ENCODE measurements at places on chromosomes 11 and 22.

- peaks cover 32% of the 10 kb centered on the region for H3K27me3 ChIP-seq
- H3K36me3 ChIP-seq = peaks cover 10% of the 10 kb centered on the region
- peak overlapping the region; percentile 88 for H3K4me3 ChIP-seq
- no peak overlapping the region for H3K27ac ChIP-seq
- DNase-seq = no peak
Measured at GRCh38 chr22:17772249-17772957, 1.9 kb downstream of the BID start.

DNA sequence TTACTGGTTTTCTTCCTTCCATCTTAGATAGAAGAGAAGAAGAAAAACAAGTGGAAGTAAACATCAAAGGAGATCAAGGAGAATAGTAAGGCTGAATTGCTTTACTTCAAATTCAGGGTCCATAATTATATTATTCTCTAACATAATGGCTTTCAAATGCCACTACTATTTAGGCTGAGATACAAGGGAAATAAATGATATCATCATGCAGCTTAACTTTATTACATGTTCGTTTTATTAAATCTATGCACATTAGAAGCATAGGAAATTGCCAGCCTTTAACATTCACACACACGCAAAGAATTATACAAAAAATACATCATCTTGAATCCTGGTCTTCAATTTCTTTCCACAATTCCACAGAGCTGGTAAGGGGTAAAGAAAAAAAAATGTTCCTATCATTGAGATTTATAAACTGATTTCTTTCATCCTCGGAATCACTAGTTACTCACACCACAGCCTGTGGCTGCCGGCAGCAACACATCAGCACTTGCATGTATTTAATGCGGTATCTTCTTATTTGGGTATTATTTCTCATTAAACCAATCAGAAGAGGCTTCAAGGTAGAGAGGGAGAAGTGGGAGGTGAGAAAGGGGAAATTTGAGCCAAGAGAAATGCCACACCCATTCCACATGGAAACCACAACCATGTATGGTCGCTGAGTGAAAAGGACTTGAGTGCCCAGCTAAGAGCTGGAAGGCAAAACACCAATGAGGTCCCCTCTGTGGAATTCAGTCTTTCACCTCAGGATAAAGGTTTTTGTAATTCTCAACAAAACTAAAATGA lies 26.3 kb downstream of the SYTL2 start:
- DNase-seq = no peak
- no peaks in the 10 kb centered on the region for H3K27me3 ChIP-seq
- H3K4me3 ChIP-seq = no peak overlapping the region
- H3K36me3 ChIP-seq = peaks cover 35% of the 10 kb centered on the region
- peaks cover 55% of the 10 kb centered on the region for H3K4me1 ChIP-seq
- no peak overlapping the region for H3K27ac ChIP-seq

DNA sequence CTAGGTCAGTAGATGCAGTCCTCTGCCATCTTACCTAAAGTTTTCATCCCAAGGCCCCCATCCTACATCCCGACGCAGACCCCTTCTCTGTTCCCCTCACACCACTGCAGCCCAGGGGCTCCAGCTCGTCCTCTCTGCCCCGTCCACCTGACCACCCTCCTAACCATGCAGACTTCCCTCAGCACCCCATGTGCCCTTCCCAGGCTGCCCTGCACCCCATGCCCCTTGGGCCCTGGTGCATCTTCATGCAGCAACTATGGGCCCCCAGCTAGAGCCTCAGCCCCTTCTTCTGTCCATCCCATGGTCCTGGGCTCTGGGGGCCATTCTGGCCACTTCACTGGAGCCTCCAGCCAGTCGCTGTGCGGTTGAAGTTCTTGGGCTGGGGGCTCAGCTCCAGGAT lies 2.9 kb downstream of the PRR33 start:
- H3K27ac ChIP-seq = peak overlapping the region; percentile 92
- H3K4me1 ChIP-seq = peaks cover 20% of the 10 kb centered on the region
- DNase-seq = no peak
- H3K4me3 ChIP-seq = peak overlapping the region; percentile 73
- peaks cover 38% of the 10 kb centered on the region for H3K36me3 ChIP-seq

DNA sequence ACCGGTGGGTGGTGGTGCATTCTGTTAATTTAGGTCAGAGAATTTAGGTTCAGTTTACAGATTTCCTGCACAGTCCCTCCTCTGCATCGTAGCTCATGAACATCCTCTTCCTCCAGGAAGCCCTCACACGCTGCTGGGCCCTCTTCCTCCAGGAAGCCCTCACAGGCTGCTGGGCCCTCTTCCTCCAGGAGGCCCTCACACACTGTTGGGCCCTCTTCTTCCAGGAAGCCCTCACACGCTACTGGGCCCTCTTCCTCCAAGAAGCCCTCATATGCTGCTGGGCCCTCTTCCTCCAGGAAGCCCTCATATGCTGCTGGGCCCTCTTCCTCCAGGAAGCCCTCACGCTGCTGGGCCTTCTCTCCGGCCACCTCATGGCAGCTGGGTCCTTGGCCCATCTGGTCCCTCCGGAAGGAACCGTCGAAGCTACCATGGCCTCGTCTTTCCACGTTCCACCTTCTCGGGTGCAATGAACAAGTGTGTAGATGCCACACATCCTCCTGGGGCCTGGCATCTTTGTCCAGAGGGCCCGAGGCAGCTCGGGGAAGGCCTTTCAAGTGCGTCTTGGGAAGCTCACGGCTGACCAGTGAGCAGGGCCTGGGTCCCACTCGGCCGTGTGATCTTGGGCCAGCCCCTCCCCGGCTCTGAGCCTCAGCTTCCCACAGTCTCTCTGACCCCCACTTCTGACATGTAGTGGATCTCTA lies 58.9 kb upstream of the PPARA start:
- no peak overlapping the region for H3K27ac ChIP-seq
- H3K36me3 ChIP-seq = no peaks in the 10 kb centered on the region
- H3K4me1 ChIP-seq = no peaks in the 10 kb centered on the region
- DNase-seq = no peak
- no peaks in the 10 kb centered on the region for H3K27me3 ChIP-seq
- H3K4me3 ChIP-seq = no peak overlapping the region

GRCh38 chr11:117837070-117837776 lies 12.7 kb upstream of the FXYD2 start:
- no peak for DNase-seq
- H3K36me3 ChIP-seq = no peaks in the 10 kb centered on the region
- H3K4me3 ChIP-seq = no peak overlapping the region
- no peak overlapping the region for H3K27ac ChIP-seq

GRCh38 chr11:126114486-126115126 lies 51.9 kb upstream of the CDON start:
- no peaks in the 10 kb centered on the region for H3K27me3 ChIP-seq
- H3K27ac ChIP-seq = no peak overlapping the region
- H3K4me3 ChIP-seq = no peak overlapping the region
- no peak for DNase-seq
- no peaks in the 10 kb centered on the region for H3K36me3 ChIP-seq

DNA sequence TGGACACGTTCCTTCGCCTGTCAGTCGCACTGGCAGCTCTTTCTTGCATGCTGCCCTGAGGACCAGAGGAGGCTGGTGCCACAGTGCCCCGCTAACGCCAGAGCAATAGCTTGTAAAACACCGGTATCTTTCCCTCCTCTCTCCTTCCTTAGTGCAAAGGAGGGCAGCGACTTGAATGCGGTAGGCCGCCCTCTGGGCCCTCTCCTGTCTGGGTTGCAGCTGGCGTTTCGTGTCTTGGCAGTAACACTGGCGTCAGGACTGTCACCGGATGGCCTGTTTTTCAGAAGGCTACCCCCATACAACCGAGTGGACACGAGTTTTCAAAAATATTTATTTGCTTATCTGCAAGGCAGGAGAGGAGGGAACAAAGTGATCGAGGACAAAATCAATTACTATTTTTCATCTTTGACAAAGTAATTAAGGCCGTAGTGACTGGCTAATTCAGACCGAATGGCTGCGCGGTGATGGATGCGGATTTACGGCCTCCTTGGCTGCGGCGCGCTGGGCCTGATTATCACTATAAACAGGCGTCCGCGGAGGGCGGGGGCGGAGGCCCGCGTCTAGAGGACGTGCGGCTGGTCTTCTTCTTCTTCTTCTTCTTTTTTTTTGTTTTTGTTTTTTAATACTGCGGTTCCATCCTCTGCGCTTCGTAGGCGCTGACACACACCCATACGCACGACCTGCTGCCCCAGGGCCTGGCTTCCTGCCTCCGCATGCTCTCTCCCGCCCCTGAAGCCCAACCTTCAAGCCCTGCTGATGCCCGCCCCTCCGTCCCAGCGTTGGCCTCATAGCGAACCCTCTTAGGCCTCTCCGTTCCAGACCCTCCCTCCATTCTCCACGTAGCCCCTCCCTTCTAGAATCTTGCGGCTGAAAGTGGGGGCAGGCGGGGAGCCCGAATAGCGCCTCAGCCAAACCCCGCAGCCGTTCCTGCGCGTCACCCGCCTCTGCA lies 2.9 kb upstream of the SLC6A5 start:
- H3K36me3 ChIP-seq = no peaks in the 10 kb centered on the region
- no peak overlapping the region for H3K27ac ChIP-seq
- peaks cover 5% of the 10 kb centered on the region for H3K4me1 ChIP-seq
- peaks cover 76% of the 10 kb centered on the region for H3K27me3 ChIP-seq

DNA sequence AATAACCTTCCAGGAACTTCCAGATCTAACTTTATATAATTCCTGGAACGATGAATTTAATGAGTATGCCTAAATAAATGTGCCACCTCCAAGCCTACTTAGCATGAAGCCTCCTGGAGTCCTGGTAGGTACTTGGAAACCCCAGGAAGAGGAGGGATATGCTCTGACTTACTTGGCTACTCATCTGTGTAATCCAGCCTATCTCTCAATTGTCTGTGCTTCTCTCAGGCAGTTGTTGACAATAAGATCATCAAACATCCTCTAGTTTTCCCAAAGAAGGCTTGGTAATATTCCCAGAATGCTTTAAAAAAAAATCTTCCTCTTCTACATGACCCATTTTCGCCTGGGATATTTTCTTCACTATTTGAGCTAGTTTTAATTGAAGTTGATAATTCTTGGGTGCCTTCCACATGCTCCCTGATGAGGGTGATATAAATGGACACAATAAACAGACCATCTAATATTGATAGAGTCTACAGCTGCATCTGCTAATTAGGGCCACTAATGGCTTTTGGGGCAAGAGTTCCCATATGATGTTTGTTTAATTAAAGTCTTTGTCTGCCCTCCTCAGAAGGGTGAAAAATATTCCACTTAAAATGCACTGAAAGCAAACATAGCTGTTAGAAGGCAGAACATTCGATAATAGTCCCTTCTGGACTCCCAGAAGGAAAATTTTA lies 75.5 kb upstream of the RAB38 start:
- H3K27me3 ChIP-seq = no peaks in the 10 kb centered on the region
- H3K4me3 ChIP-seq = no peak overlapping the region
- no peaks in the 10 kb centered on the region for H3K4me1 ChIP-seq
- peaks cover 1% of the 10 kb centered on the region for H3K36me3 ChIP-seq

GRCh38 chr11:287821-288477 lies 977 bp upstream of the PGGHG start:
- H3K36me3 ChIP-seq = peaks cover 12% of the 10 kb centered on the region
- DNase-seq = peak; percentile 24
- H3K4me3 ChIP-seq = peak overlapping the region; percentile 96
- peaks cover 19% of the 10 kb centered on the region for H3K4me1 ChIP-seq
- peak overlapping the region; percentile 86 for H3K27ac ChIP-seq

- no peaks in the 10 kb centered on the region for H3K36me3 ChIP-seq
- no peak overlapping the region for H3K4me3 ChIP-seq
- no peaks in the 10 kb centered on the region for H3K27me3 ChIP-seq
Measured at GRCh38 chr11:9936754-9937153, 272.9 kb downstream of the SWAP70 start.

DNA sequence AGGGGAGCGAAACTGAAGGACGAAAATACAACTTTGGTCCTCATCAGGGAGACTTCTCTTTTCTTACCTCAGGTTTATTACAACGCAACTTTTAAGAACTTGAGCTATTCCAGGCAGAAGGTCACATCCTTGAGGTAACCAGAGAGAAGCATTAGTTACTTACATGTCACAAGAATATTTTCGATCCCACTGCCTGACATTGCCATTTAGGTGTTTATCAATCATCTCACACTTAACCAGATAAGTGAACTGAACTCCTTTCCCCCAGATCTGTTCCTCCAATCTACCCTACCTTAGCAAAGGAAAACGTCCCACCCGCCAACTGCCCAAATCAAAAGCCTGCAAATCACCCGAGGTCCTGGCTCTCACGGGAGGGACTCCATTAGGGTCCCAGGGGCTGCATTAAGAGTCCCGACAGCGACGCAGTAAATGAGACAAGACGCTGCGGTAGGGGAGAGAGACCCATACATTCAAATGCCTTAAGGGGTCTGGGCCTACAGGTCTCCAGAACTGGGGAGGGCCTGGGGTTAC lies 734 bp downstream of the ZNF280B start:
- peak overlapping the region; percentile 84 for H3K4me3 ChIP-seq
- peaks cover 19% of the 10 kb centered on the region for H3K36me3 ChIP-seq
- H3K27ac ChIP-seq = peak overlapping the region; percentile 3
- DNase-seq = no peak
- peaks cover 9% of the 10 kb centered on the region for H3K27me3 ChIP-seq
- peaks cover 11% of the 10 kb centered on the region for H3K4me1 ChIP-seq

DNA sequence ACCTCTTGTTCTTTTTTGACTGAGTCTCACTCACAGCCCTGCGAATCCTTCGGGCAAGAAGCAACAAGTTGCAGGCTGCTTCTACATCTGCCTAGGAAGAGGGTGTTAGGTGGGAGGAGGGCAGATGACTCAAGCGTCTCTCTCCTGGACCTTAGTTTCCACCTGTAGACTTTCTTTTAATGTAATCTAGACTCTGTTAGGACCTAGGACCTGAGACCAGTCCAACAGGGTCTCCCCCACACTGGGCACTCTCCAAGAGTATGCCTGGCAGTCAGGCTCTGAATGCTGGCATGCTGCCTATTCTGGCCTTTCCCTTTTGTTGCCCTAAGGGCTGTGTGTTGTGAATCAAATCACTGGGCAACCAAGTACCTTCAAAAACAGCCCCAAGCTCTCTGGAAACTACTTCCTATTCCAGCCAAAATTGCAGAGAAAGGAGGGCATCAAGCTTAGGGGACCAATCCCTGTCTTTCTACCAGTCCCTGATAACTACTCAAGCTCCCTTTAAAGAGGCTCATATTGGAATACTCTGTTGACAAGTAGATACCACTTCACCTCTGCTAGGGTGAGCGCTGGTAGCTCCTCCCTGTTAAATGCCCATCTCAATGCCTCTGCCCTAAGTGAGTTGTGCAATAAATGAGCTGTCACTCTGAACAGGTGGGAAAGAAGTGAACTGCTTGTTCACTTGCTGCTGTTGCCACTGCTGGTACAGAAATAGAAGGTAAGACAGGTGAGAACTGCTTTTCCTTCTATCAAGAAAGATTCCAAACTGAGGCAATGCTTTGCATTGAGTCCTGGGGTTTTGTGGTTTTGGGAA lies at the start of gene BBOX1:
Gene BBOX1 (plus strand): TSS at position 514 of the 814 bp plus-strand sequence. CDS start 14,616 bp downstream, outside the sequence.
- H3K4me1 ChIP-seq = no peaks in the 10 kb centered on the region
- no peak within 1 kb of the TSS for H3K27ac ChIP-seq
- DNase-seq = no peak
- H3K36me3 ChIP-seq = no peaks in the 10 kb centered on the region
- no peak within 1 kb of the TSS for H3K4me3 ChIP-seq
- no peaks in the 10 kb centered on the region for H3K27me3 ChIP-seq

- no peak for DNase-seq
- H3K4me3 ChIP-seq = peak overlapping the region; percentile 71
- H3K36me3 ChIP-seq = peaks cover 5% of the 10 kb centered on the region
- no peak overlapping the region for H3K27ac ChIP-seq
Measured at GRCh38 chr22:17980015-17980590, 44.3 kb downstream of the MICAL3 start.

All from T-helper 2 cell treated with Interferon-gamma antibody and Interleukin-4, amounts not matched to agents 5 μg/mL and 100 μg/mL, for 36 hours (primary cell).